Activated T-helper 2 cell treated with anti-CD3 and anti-CD28 coated beads, Interferon-gamma antibody, Interleukin-2, Interleukin-4, amounts not matched to agents 10 μg/mL and 5 μg/mL and 100 μg/mL, durations not matched to agents 14 hours and 24 hours and 36 hours (primary cell): ENCODE measurements at places on chromosomes 1 and 21. TPM values are rescaled to one million over a fixed set of nuclear protein-coding genes. Genes with fewer than 3 reads are reported as not detected.
A peak's percentile ranks its signal among the peaks of the same experiment; 100 is the strongest.

- H3K4me1 ChIP-seq = no peaks in the 10 kb centered on the region
- DNase-seq = no peak
- H3K36me3 ChIP-seq = no peaks in the 10 kb centered on the region
- no peak overlapping the region for H3K27ac ChIP-seq
- H3K4me3 ChIP-seq = no peak overlapping the region
These were observed 84.4 kb downstream of the CLEC20A start for GRCh38 chr1:178412400-178412770.

- DNase-seq = peak; percentile 35
- H3K4me1 ChIP-seq = peaks cover 78% of the 10 kb centered on the region
- H3K36me3 ChIP-seq = peaks cover 19% of the 10 kb centered on the region
- no peaks in the 10 kb centered on the region for H3K27me3 ChIP-seq
These were observed 85.0 kb downstream of the MRPL37 start for GRCh38 chr1:54284781-54285529.

Gene PDPN
- not detected in 2 replicates for total RNA-seq

GRCh38 chr1:226601456-226601855 lies 52.9 kb downstream of the STUM start:
- H3K4me1 ChIP-seq = peaks cover 3% of the 10 kb centered on the region
- no peak for DNase-seq
- no peak overlapping the region for H3K27ac ChIP-seq
